ENCODE measurements at places on chromosomes 1 and 21. TPM values are rescaled to one million over a fixed set of nuclear protein-coding genes. Genes with fewer than 3 reads are reported as not detected.

- no peak for DNase-seq
These were observed 216.2 kb downstream of the PLPP3 start for GRCh38 chr1:56363007-56363770.

FAM72B gene
- 1.0 TPM for polyA plus RNA-seq

GRCh38 chr1:150621497-150622302, 7.7 kb downstream of the ENSA start:
- DNase-seq = peak; percentile 53

DNA sequence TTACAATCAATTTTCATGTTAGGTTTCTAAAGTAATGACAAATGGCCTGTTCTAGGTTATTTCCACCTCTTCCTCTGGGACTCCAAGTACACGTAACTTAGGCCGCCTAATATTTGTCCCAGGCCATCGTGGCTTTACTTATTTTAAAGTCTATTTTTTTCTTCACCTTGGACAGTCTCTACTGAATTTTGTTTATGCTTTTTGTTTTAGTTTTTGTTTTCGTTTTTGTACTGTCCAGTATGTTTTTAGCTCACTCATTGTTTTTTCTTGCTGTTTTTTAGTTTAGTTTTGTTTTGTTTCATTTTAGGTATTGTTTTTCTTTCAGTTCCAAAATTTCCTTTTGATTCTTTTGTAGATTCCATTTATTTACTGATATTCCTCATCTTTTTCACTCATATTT, 187.7 kb upstream of the RNPC3 start:
- no peak for DNase-seq

- DNase-seq = no peak
These were observed 120.1 kb upstream of the TNR start for GRCh38 chr1:175863299-175864050.

DNA sequence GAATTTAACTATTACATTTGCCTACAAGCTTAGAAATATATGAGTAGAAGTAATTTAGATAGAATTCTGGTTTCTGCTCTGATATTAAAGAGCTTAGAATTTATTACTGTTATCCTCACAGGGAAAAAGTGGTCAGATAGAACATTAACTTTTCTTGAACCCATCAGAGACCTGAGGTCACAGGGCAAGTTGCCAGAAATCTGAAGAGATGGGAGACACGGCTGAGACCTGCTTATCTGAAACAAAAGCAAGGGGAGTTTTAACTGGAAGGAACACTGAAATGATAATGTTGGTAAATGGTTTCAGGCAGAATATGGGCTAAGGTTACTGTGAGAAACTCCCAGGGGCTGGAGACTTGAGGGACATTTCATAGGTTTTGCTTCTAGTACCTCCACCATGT, 28.0 kb upstream of the USP25 start:
- DNase-seq = no peak

DNA sequence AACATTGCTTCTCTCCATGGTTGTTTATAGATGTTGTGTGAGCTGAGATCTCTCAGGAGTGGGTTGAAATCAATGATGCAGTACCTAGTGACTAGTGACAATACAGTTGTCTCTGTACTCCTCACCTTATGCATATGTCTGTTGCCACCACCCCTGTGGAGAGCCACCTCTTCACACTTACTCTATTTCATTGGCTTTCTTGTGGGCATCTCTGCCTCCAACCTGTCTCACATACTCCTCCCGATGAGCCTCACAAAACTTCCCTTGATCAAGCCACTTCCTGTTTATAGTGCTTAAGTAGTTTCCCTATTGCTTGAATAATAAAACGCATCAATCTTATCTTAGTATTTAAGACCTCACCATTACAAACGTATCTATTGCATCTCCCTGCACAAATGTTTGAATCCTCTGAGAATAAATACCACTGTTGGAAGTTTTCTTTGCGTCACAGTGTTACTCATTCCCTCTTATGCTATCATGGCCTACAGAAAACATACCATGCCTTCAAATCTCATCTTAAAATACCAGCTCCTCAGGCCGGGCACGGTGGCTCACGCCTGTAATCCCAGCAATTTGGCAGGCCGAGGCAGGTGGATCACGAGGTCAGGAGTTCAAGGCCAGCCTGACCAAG, 54.7 kb upstream of the GREM2 start:
- DNase-seq = no peak

CDK11B gene
- polyA plus RNA-seq = 4.3 TPM

S100A2 gene
- polyA plus RNA-seq = 10.3 TPM

DNA sequence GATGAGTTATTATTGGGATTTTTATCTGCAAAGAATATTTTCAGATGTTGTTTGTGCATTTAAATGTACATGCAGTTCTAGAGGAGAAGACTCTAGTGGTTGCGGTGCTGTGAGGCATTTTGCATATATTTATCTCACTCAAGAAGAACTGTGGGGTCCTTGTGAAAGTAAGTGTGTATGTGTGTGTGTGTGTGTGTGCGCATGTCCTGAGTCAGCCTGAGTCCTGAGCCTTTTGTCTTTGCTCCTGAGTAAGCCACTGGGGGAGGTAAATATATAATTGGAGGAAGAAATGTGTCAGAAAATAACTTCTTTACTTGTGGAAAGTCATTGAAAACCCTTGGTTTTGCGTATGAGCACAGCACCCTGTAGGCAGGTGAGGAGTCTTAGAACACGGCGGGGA, 55.6 kb upstream of the CD34 start:
- DNase-seq = no peak

- peak; percentile 23 for DNase-seq
These were observed 20.9 kb upstream of the PDXK start for GRCh38 chr21:43697758-43698643.

DNA sequence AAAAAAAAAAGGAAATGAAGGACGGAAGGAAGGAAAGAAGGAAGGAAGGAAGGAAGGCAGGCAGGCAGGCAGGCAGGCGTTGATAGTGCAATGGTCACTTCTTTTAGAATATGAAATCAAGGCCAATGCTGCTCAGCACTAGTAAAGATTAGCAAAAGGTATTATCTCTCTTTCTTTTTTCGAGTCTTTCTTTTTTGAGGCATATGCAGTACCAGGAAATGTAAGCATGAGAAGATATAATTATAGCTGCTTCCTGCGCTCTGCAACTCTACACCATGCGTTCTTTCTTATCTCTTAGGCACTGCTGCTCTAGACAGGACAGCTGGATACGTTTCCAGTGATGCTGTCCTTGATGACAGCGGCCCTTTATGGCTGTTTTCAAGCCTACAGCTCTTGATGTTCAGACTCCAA, 1512.5 kb upstream of the B3GALT2 start:
- peak; percentile 34 for DNase-seq

SELE gene
- polyA plus RNA-seq = not detected

- no peak for DNase-seq
These were observed 44.3 kb downstream of the KIFAP3 start for GRCh38 chr1:170030212-170030611.

DNA sequence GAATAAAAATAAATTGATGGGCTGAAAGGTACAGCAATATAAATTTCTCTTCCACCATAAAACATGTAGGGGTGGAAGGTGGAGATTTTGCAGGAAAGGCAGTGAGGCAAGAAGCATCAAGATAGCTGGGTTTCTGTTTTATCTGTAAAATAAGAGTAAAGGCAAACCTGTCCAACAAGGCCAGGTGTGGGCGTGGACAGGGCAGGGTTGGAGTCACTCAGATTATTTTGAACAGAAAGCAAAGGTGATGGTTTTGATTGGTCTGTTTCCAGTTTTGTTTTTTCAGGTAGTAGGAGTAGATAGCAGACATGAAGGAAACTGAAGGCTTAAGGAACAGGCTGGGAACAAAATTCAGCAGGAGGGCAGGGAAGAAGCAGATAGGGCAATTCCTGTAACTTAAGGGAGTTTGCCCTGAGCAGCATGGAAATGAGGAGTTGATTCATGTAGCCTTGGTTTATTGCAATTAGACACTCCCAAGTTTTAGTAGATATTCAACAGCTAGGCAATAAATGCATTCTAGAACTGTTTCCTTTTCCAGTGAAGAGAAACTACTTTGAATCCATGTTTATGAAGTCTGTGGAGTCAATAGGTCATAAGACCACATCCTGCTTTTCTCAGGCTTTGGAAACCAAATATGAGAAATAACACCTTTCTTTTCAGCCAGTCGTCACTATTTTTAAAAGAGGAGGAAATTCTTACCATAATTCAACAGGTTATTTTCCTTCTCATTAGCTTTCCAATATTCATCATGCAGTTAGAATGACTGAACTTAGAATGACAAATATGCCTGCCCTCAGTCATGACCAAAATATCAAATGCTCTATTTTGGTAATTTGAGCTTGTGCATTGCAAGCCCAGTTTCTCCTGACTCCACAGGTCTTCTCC, 38.7 kb upstream of the CD55 start:
- peak; percentile 67 for DNase-seq

KLHDC9 gene
- 1.5 TPM for polyA plus RNA-seq

- DNase-seq = no peak
These were observed 19.8 kb downstream of the TINAGL1 start for GRCh38 chr1:31595836-31596736.

- DNase-seq = no peak
These were observed 661.8 kb upstream of the PTBP2 start for GRCh38 chr1:96059736-96060135.

DNA sequence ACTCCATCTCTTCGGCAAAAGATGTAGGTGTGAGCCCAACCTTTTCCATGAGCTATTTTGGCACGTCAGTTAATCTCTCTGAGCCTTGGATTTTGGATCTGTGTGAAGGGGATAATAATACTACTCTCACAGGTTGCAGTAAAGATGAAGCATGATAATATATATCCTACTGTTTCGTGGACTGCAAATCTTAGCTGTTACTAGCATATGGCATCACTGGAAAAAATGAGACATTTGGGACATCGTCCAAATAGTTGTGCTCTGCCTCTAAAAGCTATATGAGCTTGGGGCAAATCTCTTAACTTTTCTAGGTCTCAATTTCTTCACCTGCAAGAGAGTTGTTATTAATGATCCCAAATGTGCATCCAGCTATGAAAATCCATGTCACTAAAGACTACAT, 147.4 kb upstream of the ZRANB2 start:
- DNase-seq = no peak

B3GALT5 gene
- 0.08 TPM for polyA plus RNA-seq

GRCh38 chr1:179322557-179322956, 29.0 kb downstream of the SOAT1 start:
- peak; percentile 22 for DNase-seq

- no peak for DNase-seq
These were observed 3.8 kb downstream of the MAP7D1 start for GRCh38 chr1:36159614-36160387.

Measured in fibroblast of lung (primary cell).